ENCODE measurements at places on chromosomes 12 and 14. TPM values are rescaled to one million over a fixed set of nuclear protein-coding genes. Genes with fewer than 3 reads are reported as not detected.

- no peak for DNase-seq
Observed at GRCh38 chr14:32233260-32233659, 30.2 kb upstream of the RNU6-8 start.

DNA sequence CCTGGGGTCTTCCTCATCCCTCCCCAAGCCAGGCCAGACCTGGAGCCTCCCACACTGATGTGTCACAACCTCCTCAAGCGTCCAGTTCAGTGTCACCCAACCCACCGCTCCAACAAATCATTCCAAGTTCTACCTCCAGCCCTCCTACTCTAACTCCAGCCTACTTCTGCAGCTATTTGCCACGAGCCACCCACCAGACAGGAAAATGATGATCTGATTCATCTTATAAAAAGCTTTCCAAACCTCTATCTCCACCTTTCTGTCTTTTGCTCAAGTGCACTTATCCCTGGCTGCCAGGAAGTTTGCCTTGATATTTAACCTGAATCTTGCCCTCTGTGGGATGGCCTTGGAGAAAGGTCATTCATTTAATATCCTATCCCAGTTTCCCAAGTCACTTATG is 30.2 kb downstream of the SMUG1 start:
- no peak for DNase-seq

GRCh38 chr14:52547526-52547925 is 4.8 kb downstream of the TXNDC16 start:
- DNase-seq: no peak

DNA sequence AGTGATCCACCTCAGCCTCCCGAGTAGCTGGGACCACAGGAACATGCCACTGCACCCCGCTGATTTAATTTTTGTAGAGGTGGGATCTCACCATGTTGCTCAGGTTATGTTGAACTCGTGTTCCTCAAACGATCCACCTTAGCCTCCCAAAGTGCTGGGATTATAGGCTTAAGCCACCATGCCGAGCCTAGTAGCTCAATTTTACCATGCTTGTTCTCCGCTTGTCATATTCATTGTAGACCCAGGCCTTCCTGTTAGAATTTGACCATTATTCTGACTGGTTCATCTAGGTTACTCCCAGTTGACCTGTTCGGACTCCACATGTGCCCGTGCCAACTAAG is 24.7 kb downstream of the TMBIM6 start:
- no peak for DNase-seq

GRCh38 chr14:29738056-29738455 is 189.6 kb downstream of the PRKD1 start:
- no peak for DNase-seq

Gene HVCN1
- 3.1 TPM for total RNA-seq

Gene IQSEC3
- total RNA-seq: 4.2 TPM

DNA sequence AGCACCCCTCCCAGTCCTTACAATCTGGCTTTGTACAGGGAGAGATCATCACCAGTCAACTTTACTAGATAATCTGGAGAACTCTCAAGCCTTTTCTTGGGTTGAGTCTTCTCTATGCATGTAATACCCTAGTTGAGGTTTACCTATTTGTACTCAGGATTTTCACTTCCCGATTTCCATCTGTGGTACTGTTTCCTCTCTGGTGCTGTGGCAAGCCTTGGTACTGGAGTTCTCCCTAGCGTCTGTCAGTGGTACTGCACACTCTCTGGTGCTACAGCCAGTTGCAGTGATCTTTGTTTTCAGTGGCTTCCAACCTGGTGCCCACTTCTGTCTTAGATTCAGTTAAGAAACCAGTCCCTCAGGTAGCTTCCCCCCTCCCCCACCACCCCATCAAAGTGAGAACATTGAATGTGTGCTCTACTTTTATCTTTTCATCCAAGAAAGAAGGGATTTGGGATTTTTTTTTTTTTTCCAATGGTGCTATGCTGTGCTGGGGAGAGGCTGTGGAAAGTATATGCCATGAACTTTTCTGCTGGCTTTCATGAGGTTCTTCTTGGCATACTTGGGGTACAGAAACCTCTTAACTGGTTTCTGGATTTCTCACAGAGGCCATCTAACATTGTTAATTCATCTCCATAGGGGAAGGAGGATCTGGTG is 69.4 kb upstream of the EVL start:
- no peak for DNase-seq

DNA sequence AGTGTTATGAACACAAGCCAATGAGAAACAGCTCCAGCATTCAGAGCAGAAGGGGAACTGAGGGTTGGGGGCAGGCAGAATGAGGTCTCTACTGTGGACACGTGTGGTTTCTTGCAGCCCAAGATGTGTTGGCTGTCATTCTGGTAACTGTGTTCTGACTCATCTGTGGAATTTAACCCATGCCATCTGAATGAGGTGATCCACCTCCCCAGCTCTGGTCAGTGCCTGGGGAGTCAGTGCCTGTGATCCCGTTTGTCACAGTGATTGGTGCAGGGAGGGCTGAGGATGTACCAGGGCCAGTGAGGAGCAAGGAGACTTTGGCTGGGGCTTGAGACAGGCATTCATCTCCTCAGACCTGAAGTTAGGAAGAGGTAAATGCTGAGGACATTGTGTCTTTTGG is 216.8 kb downstream of the MSRB3 start:
- no peak for DNase-seq

Data from type B pancreatic cell (in vitro differentiated cells).